Epithelial cell of proximal tubule (primary cell): ENCODE measurements at places on chromosomes 3 and 15.

GRCh38 chr3:183490653-183491052, 62.2 kb upstream of the MCF2L2 start:
- no peak for DNase-seq

DNA sequence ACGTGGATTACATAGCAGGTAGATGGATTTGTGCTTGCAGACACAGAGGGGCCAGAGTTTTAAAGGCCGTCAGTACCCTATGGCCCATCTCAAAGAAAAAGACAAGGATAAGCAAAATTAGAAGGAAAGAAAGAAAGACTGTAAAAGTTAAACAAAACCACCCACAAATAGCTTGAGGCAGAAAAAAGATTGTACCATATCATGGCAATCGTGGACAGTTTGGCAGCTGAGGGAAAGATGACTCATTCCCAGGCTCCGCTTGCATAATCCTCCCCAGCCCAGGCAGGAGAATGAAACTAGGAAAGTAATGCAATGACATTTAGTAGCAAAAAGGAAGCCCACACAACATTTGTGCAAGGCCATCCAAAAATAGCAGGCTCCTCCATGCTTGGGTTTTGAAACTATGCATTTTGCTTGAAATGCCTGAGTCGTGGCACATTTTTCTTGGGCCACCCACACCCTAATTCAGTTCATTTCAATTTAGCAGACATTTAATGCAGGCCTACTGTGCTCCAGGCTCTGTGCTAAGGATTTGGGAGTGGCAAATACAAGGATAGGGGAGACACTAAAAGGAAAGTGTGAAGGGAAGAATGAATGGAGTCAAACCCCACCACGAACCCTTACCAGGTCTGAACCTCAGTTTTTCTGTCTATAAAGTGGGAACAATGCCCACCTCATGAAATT, 40.9 kb upstream of the SMAD3 start:
- DNase-seq: no peak

DNA sequence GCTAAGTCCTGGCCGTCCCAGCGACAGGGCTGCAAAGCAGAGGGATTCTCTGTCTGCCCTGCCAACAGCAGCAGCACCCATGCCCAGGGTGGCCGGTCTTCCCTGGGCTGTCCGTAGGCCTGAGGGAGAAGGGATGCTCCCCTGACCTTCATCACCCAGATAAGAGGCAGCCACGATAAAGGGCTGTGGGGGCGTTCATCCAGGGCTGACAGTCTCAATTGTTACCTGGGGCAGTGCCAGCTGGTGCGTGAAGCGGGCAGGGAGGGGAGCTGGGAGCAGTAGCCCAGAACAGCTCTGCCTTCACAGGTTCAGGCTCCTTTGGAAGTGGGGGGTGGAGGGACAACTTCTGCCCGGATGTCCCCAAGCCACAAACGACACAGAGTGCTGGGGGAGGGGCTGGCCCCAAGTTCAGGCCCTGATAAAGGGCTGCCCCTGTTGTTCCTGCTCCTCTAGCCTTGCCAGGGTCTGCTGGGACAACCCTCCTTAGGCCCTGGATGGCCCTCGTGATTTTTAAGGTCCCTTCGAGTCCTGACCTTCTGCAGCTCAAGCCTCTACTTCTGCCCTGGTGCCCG, 94.7 kb downstream of the RAB11A start:
- no peak for DNase-seq

DNA sequence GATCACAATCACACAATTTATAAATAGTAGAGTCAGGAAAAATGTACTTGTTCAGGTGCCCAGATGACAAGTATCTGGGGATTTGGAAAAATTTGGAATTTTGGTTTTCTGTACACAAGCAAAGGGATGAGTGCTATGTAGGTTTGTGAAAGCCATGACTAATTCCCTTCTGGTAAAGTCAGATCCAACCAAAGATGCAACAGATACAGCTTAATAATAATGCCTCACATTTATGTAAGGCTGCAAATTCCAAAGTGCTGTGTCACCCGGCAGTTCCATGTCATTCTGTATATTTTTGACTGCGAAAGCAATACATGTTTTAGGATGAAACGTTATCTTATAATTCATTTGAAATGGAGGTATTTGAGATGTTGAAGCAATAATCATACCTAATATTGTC, 102.7 kb upstream of the AGBL1 start:
- no peak for DNase-seq

DNA sequence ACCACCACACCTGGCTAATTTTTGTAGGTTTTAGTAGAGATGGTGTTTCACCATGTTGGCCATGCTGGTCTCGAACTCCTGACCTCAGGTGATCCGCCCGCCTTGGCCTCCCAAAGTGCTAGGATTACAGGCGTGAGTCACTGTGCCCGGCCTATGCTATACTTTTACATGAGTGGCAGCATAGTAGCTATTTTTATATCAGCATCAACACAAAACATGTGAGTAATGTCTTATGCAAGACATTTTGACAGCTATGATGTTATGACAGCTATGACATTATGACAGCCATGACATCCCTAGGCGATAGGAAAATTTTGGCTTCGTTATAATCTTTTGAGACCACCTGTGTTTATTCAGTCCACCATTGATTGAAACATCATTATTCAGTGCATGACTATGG, 4.1 kb upstream of the NAALADL2 start:
- no peak for DNase-seq

GRCh38 chr3:150278843-150279381, 129.2 kb upstream of the TSC22D2 start:
- DNase-seq: no peak

GRCh38 chr15:44188795-44189194, 6.3 kb downstream of the FRMD5 start:
- no peak for DNase-seq

GRCh38 chr3:114362815-114363214, 69.0 kb downstream of the TIGIT start:
- DNase-seq: no peak

GRCh38 chr15:101221902-101222301, 29.9 kb downstream of the CHSY1 start:
- no peak for DNase-seq

- no peak for DNase-seq
Observed at GRCh38 chr15:66476535-66476934, 21.0 kb downstream of the SNAPC5 start.

DNA sequence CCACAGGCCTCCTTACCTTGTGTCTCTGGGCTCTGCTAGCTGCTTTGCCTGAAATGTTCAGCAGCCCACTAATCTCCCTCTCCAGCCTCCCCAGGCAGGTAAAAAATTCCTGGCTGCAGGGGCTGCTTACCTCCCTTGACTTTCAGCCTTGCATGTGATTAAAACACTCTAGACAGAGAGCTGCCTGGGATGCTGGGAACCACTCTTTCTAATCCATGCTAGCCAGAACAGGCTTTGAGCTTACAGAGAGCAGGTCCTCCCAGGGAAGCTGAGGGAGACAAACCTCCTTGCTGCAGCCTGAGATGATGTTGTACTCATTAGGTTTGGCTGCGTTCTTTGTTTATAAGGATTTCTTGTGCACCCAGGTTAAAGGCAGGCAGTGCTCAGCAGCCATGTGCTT, 33.7 kb upstream of the LIPC start:
- DNase-seq: no peak

GRCh38 chr3:195271410-195272243, 668 bp upstream of the XXYLT1 start:
- DNase-seq: no peak

DNA sequence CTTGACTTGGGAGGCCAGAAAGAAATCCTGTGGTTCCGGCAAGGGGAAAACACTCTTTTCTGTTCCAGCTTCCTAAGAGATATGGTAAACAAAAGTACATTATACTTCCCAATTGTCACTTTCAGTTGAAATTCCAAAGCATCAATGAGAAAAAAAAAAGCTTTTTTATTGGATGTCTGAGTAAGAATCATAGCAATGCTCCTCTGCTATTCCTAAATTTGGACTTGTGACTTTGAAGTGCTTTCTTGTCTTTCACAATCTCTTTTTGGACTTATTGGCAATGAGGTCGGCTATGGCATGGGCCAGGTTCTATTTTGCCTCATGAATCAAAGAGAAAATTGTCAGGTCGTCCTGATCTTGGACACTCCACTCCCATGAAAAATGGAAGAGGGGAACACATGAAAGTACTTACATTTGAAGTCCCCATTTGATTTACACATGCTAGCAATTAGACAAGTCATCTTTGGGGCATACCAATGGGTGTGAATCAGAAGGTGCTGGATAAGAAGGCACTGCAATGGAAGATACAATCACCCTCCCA, 170.5 kb downstream of the GREM1 start:
- no peak for DNase-seq

- DNase-seq: no peak
Observed at GRCh38 chr15:47620960-47621681, 96.2 kb upstream of the SEMA6D start.

DNA sequence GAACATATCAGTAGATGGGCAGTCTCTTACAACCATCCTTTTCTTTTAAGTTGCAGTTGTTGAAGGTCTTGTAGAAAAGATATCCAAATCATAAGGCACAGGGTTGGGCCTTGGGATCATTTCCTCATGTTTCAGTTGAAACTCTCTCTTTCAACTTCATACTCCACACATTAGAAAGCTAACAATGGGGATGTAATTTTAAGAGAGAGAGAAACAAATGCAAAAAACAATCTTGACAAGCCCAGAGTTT, 747.9 kb downstream of the ROBO1 start:
- DNase-seq: no peak

- no peak for DNase-seq
Observed at GRCh38 chr3:69893274-69893673, 106.3 kb upstream of the SAMMSON start.

- DNase-seq: no peak
Observed at GRCh38 chr3:155462672-155463071, 169.2 kb upstream of the STRIT1 start.

DNA sequence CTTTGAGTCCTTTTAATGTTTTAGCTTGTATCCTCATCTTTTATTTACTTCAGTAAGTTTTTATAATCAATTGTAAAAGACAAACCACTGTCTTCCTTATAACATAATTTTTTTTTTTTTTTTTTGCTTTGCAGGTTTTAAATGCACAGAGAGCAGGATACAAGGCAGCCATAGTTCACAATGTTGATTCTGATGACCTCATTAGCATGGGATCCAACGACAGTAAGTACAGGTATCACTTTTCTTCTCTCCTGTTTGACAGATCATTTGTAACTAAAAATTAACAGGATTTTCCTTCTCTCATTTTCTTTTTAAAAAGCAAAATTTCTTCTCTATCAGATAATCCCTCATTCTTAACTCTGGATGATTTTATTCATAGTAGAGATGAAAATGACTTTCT, 75.4 kb downstream of the PFN2 start:
- DNase-seq: no peak

DNA sequence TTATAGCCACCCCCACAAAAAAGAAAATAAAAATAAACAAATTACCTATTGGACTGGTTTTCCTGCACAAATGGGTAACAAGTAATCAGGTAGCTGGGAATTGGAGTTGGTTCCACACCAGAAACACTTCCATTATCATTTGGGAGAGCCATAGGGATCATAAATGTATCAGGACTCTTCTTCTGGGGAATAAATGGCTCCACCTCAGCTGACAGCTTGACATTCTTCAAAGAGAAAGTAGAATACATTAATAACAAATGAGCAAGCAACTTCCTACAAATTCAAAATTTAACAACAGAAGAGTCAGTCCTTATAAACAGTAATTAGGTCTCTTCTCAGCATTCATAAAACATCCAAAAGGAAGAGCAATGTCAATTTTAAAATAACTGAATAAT, 8.7 kb downstream of the SECISBP2L start:
- no peak for DNase-seq

- no peak for DNase-seq
Observed at GRCh38 chr3:78641703-78642102, 1126.1 kb downstream of the ROBO1 start.

GRCh38 chr3:48896936-48897335, 1.7 kb downstream of the SLC25A20 start:
- no peak for DNase-seq

- no peak for DNase-seq
Observed at GRCh38 chr3:149258298-149258697, 36.7 kb upstream of the CP start.

DNA sequence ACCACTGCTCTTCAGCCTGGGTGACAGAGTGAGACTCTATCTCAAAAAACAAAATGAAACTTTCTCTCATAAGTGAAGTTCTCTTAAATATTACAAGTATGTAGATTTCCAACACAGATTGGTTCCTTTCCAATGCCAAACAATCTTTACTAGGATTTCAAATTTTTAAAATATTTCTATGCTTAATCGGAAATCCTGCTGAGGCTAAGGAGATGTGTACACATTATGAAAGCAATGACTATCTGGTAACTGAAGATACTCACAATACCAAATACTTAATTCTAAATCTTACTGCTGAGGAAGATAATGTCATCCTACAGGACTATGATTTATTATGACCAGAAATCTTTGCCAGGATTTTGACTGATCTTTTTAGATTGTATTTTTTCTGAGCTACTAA, 255.6 kb upstream of the ZNF717 start:
- no peak for DNase-seq

DNA sequence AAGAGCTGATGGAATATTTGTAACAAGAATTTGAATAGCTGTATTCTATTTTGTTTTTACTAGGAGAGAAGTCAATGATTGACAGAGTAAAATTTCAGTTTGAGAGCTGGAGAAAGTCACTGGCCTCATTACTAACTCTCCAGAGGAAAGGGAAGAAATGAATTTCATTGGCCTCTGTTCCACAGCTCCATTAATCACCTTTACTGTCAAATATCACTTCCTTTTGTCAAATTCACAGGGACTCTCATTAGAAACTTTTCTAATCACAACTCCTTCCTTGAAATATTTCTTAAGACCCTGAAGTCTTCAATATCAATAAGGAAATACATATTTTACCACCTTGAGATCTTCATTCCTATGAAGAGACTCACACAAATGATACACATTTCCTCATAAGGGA, 379.9 kb upstream of the RASGRP1 start:
- no peak for DNase-seq

- no peak for DNase-seq
Observed at GRCh38 chr15:84788500-84788899, 28.7 kb upstream of the ALPK3 start.

DNA sequence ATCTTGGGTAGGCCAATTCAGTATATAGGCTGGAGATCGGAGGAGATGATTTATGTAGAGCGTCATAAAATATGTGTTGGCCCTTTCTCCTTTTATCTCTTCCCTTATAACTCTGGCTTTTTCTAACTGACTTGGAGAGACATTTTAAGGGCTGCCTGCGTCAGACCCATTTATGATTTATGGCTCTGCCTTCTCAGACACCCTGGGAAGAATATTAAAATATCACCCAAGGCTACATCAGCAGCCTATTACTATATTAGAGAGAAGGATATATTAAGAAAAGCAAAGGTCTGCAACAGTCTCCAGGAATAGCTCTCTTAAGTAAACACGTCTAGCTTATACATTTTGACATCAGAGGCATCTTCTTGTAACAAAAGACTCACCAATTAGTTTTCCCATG, 179.4 kb downstream of the SV2B start:
- no peak for DNase-seq

GRCh38 chr3:168865022-168865551, 769.4 kb upstream of the GOLIM4 start:
- DNase-seq: no peak
